ENCODE measurements at places on chromosomes 7 and 10.

DNA sequence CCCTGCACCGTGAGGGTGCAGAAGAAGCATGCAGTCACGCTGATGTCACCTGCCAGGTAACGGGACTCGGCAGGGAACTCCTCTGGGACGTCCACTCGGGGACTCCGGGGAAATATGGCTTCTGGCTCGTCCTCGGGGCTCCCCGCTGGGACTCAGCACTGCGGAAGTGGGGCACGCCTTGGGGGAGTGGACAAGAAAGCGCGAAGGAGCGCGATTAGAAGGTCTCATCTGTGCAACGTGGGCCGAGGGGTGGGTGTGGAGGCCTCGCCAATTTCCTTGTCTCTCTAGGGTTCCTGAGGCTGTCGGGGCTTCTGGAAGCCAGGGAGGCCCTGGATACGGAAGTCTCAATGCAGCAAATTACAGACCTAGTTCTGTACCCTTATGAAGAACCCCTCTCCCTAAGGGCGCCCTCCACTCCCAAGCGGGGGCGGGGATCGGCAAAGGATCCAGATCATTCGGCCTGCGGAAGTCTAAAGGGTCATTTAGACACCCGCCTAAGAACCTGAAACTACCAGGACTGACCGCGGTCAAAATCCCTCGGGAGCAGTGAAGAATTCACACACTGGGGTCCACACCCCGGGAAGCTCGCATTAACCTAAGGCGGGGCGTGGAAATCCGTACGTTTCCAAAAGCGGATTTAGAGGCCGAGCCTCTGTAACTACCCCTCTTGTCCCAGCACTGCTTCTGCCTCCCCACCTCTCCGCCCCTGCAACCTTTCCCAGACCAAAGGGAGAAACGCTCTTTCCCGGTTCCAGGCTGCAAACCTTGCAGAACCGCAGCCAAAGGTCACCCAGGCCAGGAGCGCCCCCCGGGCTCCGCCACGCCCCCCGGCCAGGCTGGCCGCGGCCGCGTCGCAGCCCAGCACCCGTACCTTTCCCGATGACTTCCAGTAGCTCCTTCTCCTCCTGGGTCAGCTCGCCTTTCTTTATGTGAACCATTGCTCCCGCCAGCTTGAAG, 640 bp downstream of the ANKMY2 start:
- DNase-seq = peak; percentile 55

DNA sequence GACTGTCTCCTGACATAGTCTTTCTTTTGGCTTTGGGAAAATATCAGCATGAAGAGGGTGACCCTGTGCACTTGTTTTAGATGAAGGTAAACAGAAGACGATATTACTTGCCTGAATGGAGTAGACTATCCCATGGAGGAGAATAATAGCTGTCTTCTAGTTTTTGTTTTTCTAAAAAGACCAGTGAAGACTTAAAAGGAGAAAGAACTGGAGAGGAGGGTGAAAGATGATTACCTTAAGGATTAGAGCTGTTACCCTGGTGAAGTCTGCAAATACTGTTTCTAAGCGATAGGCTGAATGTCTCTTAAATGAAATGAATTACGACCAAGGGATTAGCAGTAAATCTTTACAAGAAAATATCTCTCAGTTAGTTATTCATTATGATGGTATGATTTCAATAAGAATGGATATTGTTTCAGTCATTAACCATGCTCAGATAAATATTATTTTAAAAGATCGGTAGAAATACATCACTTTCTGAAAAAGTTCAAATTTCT, 255.6 kb upstream of the FERD3L start:
- no peak for DNase-seq

DNA sequence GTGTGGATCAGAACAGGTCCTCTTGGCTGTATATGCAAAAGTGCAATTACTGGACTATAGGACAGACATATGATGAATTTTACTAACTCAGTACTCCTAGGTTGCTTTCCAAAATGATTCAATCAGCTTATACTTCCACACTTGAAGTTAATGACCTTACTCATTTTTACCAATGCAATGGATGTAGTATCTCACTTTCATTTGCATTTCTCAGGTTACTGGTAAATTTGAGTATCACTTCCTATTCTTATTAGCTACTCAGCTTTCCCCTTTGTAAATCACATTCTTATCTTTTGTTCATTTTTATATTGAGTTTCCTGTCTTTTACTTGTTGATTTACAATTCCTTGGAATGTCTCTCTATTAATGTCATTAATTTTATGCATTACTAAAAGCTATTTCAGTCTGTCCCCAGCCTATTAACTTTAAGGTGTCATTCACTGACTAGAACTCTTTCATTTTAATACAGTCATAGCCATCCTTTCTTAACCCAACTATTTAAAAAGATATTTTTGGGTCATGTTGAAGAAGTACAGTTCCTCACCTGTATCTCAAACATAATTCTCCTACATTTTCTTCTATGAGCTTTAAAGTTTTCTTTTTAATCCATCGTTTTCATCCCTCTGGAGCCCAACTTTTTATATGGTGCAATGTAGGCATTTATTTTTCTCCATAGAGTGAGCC, 88.6 kb downstream of the VIM start:
- no peak for DNase-seq

- peak; percentile 19 for DNase-seq
Observed at GRCh38 chr10:104099941-104100340, 14.3 kb upstream of the COL17A1 start.

Measured in fibroblast of skin of right biceps (primary cell).